NT2/D1 (cell line): ENCODE measurements at places on chromosomes 6 and 20.

- no peak for DNase-seq
Measured at GRCh38 chr6:139713900-139714506, 339.6 kb upstream of the CITED2 start.

- no peak for DNase-seq
Measured at GRCh38 chr6:115767931-115768330, 292.8 kb downstream of the FRK start.

GRCh38 chr20:15375836-15376235, 1038.4 kb upstream of the FLRT3 start:
- DNase-seq = no peak

- no peak for DNase-seq
Measured at GRCh38 chr20:63979229-63979556, 249 bp downstream of the SAMD10 start.

DNA sequence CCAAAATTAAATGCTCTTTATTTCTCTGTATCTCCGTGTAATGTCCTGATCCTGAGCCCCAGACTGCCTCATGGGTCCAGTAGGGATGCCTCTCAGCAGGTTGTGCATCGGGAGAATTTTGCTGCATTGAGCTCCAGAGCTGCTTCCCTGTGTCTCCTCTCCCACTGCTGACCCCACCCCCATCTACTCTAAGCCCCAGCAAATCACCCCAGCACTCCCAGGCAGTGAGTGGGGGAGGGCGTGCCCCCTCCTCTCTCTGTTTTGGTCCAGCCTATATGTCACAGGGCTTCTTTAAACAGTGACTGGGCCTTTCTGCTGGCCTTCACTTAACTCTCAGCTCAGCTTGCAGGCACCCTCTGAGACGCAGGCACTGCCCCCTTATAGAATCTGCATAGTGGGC, 228.8 kb upstream of the QKI start:
- no peak for DNase-seq

DNA sequence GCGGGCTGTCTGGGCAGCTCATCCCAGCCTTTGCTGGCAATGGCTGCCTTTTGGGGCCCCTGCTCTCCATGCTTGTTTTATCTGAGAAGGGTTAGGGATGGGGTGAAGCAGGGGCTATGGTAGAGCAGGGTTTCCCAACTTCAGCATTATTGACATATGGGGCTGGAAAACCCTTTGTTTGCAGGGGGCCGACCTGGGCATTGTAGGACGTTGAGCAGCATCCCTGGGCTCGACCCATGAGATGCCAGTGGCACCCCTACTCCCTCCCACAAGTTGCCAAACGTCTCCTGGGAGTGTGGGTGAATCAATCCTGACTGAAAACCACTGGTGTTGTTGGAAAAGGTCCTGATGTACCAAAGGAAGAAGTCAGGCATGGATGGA, 56.9 kb downstream of the KCNK5 start:
- DNase-seq = no peak

DNA sequence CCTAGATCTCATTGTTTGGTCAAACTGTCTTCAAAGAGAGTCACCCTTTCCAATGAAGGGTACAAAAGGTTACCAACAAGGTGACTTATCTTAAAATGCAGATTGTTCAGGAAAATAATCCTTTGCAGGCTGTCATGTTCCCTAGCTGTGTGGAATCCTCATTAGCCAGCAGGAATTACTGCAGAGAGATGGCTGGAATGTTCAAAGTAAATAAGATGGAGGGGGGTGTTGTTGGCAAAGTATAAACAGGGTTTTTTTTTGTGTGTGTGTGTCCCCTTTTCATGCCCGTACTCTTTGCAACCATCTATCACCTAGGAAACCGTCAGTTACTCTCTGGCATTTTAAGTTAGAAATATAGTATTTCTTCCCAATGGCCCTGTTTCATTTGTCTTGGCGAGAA, 6.5 kb downstream of the NEDD9 start:
- DNase-seq = no peak

GRCh38 chr20:11188843-11189603, 515.2 kb upstream of the JAG1 start:
- no peak for DNase-seq

GRCh38 chr6:35569011-35569461, 56.3 kb upstream of the TULP1 start:
- no peak for DNase-seq

- no peak for DNase-seq
Measured at GRCh38 chr6:3455147-3455568, 1.7 kb downstream of the SLC22A23 start.

GRCh38 chr6:112008482-112008881, 45.4 kb upstream of the CCN6 start:
- DNase-seq = no peak

DNA sequence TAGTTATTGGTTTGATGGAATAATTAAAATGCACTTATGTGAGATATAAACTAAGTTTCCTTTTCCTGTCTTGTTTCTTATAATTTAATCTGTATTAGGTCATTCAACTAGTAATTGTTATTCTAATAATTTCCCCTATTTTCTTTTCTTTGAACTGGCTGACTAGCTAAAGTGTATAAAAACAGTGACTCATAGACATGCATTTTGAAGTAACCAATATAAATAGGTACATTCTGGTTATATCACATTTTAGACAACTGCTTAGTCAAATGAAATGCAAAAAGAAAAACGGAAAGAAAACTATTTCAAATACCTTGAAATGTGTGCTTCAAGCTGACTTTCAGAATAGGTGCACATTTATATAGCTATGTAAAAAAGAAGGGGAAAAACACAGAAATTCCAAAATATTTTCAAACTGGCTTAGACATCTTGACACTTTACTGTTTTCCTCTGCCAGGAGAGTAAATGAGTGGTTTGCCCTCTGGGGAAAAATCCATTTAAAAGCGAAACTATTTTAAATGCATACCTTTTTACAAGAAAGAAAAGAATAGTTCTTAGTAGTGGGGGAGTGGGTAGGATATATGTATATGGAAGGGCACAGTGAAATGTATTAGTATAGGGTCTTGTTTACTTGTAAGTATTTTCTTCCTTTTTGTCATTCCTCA, 28.3 kb downstream of the KCNQ5 start:
- DNase-seq = no peak

DNA sequence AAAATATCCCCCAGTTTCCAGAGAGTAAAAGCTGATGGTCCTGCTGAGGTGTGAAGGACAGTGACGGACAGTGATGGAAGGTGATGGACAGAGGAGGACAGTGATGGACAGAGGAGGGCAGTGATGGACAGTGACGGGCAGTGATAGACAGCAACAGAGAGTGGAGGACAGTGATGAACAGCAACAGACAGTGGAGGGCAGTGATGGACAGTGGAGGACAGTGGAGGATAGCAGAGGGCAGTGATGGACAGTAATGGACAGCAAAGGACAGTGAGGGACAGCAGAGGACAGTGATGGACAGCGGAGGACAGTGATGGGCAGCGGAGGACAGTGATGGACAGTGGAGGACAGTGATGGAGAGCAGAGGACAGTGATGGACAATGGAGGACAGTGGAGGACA, 2.7 kb upstream of the NKAIN4 start:
- DNase-seq = no peak

GRCh38 chr20:30488941-30489613, 768.4 kb upstream of the DEFB115 start:
- no peak for DNase-seq

DNA sequence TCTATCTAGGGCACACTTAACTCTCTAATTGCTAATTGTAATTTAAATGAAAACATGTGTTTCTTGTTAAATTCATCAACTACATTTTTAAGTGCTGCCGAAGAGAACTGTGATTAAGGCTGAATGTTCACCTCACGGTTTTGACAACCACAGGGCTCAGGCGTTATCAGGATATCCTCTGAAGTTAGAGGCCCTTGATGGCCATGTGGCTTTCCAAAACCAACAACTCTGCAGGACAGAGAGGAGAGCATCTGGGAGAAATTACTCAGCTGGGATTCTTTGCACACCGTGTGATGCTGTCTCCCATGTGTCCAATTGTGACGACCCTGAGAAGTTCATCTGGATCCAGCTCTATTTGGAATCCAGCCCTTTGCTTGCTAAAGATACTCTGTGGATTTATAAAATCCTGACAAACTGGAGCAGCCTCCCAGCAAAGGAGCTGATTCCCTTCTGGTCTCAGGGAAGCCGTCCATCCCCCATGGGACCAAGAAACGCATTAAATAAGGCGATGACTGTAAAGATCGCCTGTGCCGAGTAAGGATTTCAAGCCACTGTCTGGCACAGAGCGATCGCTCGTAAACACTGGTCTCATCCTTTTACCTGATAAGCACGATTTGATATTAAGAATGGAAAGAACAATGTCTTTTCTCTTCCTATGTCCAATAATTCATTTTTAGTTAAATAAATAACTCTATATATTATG, 401.1 kb downstream of the CD83 start:
- no peak for DNase-seq
